Activated CD4-positive, alpha-beta T cell treated with anti-CD3 and anti-CD28 coated beads, Interleukin-10, Interleukin-2, amounts not matched to agents 100 ng/mL and 50 ng/mL, durations not matched to agents 16 hours and 8 hours (primary cell): ENCODE measurements at places on chromosomes 7 and 10.

DNA sequence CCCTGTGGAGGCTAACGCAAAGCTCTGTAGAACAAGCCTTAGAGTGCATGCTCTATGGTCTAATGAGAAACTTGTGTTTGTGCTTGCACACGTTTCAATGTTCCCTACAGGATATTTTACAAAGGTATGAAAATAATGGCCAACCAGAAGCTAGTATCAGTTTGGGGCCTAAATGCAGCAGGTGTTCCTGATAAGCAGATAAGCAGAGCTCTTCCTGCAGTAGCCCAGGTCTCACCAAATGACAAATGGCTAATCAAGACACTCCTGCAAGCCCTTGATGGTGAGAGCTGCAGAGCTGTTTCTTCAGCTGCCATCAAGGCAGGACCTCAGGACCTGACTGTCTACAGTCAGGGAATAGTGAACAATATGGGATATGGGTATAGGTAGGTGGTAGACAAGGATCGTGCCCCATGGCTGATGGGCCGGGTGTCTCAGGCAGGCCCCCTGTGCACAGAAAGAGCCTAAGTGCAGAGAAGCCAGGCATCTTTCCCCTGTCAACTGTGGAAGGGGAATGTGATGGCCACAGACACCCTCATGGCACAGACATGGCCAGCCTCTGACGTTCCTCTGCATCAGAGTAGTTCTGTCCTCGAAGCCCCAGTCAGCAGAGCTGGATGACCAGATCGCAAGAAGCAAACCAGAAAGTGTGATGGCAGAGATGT, 23.2 kb upstream of the RASSF4 start:
- no peak for DNase-seq

GRCh38 chr7:148579366-148579765, 11.2 kb upstream of the C7orf33 start:
- DNase-seq, result no peak

GRCh38 chr10:7025296-7025695, 385.5 kb downstream of the SFMBT2 start:
- no peak for DNase-seq

- no peak for DNase-seq
Observed at GRCh38 chr7:7175075-7175695, 7.2 kb upstream of the C1GALT1 start.

- DNase-seq, result no peak
Observed at GRCh38 chr10:31031205-31031557, 484 bp downstream of the ZNF438 start.

DNA sequence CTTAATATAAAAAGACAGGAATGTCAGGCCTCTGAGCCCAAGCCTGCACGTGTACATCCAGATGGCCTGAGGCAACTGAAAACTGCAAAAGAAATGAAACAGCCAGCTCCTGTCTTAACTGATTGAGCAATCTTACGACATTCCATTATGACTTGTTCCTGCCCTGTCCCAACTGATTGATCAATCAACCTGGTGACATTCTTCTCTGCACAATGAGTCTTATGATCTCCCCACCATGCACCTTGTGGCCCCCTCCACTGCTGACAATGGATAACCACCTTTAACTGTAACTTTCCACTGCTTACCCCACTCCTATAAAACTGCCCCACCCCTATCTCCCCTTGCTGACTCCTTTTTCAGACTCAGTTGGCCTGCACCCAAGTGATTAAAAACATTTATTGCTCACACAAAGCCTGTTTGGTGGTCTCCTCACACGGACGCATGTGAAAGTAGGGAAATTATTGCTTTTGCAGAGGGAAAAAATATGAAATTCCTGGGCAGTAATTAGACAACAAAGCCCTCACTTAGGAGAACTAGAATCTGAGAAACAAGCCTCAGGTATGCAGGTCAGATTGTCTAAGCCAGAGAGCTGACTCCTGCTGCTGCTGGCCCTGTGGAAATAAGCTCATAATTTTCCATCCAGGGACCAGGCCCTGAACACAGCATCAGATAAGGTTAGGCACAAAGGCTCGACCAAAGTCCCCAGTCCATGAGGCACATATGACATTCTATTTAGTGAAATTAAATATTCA, 5.3 kb downstream of the CYP3A7 start:
- DNase-seq, result no peak

DNA sequence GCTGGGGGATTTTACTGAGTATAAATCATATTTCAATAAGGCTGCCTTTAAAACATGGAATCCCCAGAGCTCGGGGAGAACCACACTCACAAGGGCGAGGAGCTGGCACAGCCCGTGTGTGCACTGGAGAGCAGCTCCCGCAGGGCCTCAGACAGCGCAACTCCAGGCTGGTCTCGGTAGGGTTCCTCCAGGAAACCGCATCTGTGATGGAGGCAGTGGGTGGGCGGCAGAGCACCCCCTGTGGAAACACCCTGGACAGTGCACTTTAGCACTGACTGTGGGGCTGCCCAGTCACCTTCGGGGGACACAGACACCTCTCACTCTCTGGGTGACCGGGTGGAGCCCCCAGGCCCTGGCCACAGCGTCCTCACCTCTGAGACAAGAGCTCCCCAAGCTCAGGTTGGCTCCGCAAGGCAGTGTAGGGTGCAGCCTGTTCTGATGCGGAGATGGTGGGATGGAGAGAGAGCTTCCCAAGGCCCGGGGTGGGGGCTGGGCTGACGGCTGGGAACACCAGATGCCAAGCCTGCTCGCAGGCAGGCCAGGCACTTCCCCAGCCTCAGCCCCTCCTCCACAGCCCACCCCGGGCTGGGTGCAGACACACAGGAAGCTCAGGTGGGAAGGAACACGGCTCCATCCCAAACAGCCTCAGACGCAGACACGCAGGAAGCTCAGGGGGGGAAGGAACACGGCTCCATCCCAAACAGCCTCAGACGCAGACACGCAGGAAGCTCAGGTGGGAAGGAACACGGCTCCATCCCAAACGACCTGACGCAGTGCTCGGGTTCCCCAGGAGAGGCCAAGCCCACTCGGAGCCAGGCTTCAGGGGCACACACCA, 224.4 kb downstream of the MAD1L1 start:
- no peak for DNase-seq
